ENCODE measurements at places on chromosomes 5 and 9.

DNA sequence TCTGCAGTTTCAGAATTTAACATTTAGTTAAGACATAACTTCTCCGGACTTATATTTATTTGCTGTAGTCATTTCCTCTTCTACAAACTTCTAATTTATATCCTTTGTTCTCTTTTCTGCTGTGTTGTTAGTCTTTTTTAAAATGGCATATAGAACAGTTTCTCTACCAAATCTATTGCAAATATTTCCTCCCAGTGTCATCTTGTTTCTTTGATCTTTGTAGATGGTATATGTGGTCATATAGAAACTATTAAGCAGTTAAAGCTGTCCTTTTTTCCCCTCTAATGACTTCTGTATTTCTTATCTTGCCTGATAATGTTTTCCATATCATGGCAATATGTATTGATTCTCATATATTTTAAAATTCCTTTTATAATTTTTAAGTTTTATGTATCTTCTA lies 264.5 kb downstream of the MCTP1 start:
- no peak for DNase-seq

- peak; percentile 2 for DNase-seq
These were observed 286.1 kb downstream of the ARHGAP26 start for GRCh38 chr5:143056339-143056704.

DNA sequence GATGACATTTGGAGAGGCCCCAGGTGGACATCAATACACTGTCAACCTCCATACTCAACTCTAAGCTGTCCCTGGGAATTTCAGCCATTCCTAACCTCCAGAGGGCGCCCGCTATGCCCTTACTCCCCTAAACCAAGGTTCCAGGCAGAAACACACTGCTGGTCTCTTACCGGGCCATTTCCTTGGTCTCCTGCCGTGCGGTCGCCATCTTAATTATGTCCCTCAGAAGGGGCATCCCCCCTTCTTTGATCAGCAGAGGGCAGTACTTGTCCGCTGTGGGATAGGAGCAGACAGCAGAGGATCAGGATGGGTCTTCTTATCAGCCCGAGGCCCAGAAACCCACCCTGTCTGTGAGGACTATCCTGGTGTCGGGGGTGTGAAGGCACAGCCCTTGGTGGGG lies 9.3 kb upstream of the ZDHHC12 start:
- DNase-seq: no peak

GRCh38 chr5:1185629-1186350 lies 15.6 kb upstream of the SLC6A19 start:
- no peak for DNase-seq

DNA sequence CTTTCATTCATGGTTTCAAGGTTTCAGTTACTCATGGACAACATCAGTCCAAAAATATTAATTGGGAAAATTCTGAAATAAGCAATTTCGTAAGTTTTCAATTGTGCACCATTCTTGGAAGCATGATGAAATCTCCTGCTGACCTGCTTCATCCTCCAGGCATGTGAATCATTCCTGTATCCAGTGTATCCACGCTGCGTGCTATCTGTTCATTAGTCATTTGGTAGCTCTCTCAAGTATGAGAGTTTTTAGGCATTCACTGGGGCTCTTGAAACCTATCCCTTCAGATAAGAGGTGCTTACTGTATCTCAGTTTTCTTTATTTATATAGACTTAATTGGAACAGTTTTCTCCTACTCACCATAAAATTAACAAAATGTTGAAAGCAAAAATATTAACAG lies 293.0 kb downstream of the CDH12 start:
- no peak for DNase-seq

DNA sequence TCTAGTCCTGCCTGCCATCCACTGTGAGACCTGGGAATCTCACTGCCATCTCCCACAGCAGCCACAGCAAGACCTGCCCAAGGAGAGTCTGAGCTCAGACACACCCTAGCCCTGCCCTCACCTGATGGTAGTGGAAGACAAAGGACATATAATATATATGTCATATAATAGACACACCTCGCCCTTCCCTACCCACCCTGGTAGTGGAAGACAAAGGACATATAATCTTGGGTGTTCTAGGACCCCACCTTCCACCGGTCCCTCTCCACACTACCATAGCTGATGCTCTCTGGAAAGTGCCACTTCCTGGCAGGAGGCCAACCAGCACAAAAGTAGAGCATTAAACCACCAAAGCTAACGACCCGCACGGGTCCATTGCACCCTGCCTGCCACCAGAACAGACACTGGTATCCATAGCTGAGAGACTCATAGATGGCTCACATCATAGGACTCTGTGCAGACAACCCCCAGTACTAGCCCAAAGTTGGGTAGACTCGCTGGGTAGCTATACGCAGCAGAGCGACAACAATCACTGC lies 545.6 kb downstream of the CAAP1 start:
- DNase-seq: no peak

DNA sequence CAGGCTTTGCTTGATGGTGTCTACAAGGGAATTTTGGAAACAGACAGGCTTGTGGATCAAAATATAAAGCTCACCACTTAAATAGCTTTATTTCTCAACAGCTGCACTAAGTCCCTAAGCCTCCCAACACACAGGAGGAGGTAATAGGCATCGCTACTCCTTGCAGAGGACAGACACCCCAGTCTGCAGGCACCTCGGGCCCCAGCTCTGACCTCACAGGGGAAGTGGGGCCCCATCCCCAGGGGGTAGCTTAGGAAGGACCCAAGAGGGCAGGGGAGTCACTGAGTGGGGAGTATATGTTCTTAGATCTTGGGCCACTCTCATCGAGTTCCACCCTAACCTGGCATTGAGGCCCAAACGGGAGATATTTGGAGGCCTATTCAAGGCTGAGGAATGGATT lies 66.7 kb upstream of the XPA start:
- DNase-seq: no peak

DNA sequence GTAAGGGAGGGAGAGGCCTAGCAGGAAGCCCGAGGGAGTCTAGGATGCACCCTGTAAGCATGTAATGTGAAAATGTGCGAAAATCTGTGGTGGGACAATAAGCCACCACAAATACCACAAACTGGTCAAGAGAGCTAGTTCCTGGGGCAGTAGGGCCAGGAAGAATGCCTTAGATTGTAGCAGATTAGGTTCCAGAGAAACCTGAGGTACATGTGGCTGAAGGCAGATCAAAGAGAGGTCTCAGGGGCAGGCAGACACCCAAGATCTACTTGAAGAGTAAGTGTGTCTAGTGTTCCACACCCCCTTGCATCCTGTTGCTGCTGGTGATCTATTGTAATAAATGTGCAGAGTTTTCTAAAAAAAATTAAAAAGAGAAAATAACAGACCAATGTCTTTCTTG lies 1677.3 kb upstream of the CDH6 start:
- DNase-seq: no peak

GRCh38 chr5:1203968-1204692 lies 2.7 kb downstream of the SLC6A19 start:
- no peak for DNase-seq

GRCh38 chr9:35051069-35051967 lies 21.1 kb downstream of the VCP start:
- peak; percentile 38 for DNase-seq

- no peak for DNase-seq
These were observed 257.9 kb downstream of the SGCD start for GRCh38 chr5:156584871-156585270.

GRCh38 chr9:88604836-88605511 lies 70.0 kb downstream of the NXNL2 start:
- no peak for DNase-seq

DNA sequence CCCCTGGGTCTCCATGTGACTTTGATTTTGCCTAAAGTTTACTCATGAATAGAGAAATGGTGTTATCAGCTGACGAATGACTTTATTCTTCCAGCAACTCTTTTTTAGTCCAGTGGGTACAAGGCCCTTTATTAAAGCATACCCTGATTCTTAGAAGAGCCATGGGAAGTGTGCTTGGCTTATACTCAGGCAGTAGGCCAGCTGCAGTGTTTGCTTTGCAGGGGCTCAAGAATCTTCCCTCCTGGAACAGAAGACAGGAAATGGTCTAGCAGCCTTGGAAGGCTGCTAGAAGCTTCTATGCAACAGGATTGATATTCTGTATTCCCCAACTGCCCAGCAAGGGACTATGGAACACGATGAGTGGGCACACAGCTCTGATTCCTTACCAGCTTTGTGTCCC lies 73.4 kb upstream of the PLPP6 start:
- DNase-seq: no peak

DNA sequence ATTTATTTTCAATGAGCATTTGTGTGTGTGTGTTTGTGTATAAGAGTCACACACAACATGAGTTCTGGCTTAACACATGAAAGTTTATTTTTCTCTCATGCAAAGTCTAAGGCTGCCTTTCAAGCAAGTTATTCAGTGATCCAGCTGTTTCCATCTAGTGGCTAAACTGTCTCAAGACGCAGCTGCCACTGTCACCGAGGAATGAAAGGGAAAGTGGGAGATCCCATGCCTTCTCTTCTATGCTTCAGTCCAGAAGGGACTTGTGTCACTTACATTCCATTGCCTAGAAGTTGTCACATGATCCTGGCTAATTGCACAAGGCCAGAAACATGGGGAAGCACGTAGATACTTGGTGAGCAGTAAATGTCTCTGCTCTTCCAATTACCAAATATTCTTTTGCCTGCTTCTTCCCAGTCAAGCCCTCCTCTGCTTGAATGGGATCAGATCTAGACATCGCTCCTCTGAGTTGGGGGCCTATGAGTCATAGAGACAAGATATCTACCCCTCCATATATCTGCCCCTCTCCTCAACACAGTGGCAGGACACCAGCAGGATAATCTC lies 30.4 kb upstream of the SLIT3 start:
- no peak for DNase-seq

DNA sequence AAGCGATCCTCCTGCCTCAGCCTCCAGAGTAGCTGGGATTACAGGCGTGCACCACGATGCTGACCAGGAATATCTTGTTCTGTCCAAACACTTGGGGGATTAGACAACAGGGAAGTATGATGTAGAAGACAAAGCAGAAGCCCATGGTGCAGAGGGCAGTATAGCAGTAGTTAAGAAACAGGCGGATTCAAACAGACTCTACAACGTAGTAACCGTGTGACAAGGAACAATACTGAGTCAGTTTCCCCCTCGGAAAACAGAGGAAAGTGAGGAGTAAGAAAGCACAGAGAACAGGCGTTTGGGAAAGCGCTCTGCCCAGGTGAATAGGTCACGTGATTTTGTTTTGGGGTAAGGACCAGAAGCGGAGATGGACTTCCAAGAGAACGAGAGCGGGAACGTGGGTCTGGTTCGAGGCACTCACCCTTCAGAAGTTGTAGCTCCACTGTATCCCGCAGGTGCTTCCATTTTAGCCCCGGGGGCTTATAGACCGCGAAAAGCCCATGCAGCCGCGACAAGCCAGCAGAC lies 306 bp downstream of the TRUB2 start:
- no peak for DNase-seq

GRCh38 chr5:97266076-97266475 lies 83.0 kb upstream of the RIOK2 start:
- no peak for DNase-seq

DNA sequence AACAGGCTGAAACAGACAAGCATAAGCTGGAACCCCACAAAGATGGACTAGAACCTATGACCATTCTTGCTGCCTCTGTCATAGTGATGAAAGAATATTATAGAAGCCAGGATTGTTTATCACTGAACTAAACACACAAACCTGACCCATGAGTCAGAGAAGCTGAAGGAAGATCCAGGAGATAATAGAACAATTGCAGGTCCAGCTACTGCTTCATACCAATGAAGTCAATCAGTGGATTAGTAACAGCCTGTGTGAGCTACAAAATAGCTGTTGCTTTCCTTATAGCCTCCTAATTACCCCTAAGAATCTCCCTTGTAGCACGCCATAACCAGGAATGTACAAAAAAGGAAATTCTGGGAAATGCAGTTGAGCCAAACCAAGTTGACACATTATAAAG lies 459.9 kb upstream of the ZNF462 start:
- no peak for DNase-seq

GRCh38 chr5:36552651-36553393 lies 53.6 kb upstream of the SLC1A3 start:
- DNase-seq: no peak

- DNase-seq: no peak
These were observed 298.5 kb upstream of the KIF2A start for GRCh38 chr5:62007457-62007856.

GRCh38 chr9:132670457-132671391 lies at the start of gene GTF3C4:
GTF3C4 (plus strand) TSS chr9:132670464; CDS start chr9:132670599, 135 bp downstream.
- peak; percentile 18 for DNase-seq

DNA sequence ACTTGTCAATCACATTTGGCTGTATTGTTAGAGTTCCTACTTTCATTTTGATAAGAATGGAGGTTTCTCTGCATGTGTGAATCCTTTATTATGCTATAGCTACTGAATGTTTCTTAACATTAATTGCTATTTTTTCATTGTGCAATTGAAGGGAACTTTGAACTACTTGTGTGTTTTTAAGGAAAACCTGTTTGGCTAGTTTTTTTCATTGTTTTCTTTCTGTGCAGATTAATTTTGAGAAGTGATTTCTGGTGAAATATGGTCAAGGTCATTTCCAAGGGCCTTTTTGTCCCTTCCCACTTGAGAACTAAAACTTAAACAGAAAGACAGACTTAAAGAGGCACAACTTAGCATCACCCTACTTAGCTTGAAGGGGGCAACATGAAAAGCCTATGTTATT lies 1309.2 kb upstream of the WWC1 start:
- no peak for DNase-seq

- DNase-seq: peak; percentile 93
These were observed 192.5 kb downstream of the CDK5RAP2 start for GRCh38 chr9:120387257-120388002.

DNA sequence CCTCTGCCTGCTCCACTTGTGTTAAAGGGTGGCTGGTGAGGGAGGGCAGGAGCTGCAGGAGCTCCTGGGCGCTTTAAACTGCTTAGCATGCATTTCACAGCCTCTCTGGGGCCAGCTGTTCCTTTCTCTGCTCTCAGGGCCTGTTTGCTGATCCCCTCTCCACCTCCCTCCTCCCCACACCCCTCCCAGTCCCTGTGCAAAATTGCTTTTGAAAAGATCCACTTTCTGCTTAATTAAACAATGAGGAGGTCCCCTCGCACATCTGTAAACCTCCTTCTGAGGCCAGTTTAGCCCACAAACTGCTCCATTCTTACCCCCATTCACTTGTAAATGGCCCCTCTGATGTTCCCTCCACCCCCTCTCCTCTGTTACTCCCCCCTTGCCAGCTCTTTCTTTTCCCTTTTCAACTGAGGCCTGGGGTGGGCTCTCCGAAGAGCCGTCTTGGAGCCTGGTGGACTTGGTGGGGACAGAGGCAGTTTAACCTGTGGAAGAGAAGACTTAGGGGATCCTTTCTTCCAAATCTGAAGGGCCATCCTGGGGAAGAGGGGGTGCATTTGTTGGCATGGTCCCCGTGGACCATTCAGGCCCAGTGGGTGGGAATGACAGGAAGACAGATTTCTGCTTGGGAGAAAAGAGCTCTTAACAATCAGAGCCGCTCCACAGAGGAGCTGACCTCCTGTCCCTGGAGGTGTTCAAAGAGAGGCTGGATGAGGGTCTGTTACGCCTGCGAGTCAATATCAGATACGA lies 12.0 kb downstream of the URM1 start:
- no peak for DNase-seq
